Tibial nerve (tissue), 4 donors: ENCODE measurements at places on chromosomes 13 and 19.
A peak's percentile ranks its signal among the peaks of the same experiment; 100 is the strongest.

DNA sequence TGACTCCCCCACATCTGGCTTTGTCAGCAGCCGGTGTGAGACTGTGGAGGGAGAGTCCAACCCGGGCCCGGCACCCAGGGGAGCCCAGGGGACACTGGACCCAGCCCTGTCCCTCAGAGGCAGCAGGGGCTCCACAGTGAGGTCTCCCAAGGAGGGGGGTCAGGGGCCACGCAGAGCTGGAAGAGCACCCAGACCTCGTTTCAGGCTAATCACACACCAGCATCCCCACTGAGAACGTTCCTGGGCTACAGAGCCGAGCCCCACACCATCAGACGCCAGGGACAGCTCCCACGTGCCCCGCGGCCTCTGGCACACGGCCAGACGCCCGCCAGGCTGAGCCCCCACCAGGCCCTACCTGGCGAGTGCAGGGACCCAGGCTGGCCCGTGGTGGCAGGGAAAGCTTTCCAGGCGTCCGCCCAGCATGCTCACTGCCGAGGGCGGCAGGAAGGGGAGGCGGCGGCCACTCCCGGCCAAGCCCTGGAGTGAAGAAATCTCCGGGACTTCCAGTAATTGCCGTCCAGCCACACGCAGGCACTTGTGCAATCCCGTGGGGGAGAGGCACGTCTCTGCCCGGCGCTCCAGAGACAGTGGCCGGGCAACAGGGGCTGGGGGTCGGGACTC lies 19.2 kb downstream of the SBNO2 start:
- H3K27me3 ChIP-seq: no peaks in the 10 kb centered on the region
- peak overlapping the region; percentile 90 for H3K27ac ChIP-seq

DNA sequence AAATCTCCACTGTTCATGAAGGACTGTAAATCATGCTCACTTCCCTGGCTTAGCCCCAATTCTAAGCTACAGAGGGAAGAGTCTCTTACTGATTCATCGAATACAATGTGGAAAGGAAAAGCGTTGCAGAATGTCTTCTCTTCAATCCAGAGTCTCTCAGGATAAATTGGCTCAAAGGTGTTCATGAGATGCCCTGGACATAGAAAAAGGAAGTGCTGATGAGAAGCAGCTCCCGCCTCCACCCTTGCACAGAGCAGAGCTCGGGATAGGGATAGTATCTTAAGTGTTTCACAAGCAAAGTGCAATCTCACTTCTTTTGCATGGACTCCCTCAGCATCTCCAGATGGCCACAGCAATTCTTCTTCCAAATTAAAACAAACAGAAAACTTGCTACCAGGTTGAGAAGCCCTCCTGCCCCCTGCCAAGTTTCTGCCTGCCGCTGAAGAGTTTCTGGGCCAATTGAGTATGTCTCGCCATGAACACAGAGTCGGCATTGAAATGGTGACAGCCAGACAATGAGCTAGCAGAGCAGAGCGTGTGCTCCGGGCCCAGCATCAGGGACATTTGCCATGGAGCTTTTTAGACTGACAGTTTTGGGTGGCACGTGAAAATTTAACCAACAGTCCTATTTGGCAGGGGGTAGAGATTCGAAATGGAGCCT lies 85.7 kb downstream of the C13orf42 start:
- no peak overlapping the region for H3K4me3 ChIP-seq
- H3K4me1 ChIP-seq: no peaks in the 10 kb centered on the region
- DNase-seq: no peak
- H3K27ac ChIP-seq: no peak overlapping the region
- no peaks in the 10 kb centered on the region for H3K27me3 ChIP-seq

GRCh38 chr13:74136084-74136658 lies 2.0 kb upstream of the KLF12 start:
- no peaks in the 10 kb centered on the region for H3K27me3 ChIP-seq
- peak; percentile 27 for DNase-seq
- peaks cover 4% of the 10 kb centered on the region for H3K4me1 ChIP-seq
- H3K27ac ChIP-seq: peak overlapping the region; percentile 98
- H3K36me3 ChIP-seq: no peaks in the 10 kb centered on the region
- peak overlapping the region; percentile 62 for H3K4me3 ChIP-seq

GRCh38 chr13:109403012-109403421 lies 383.4 kb downstream of the IRS2 start:
- no peaks in the 10 kb centered on the region for H3K27me3 ChIP-seq
- H3K36me3 ChIP-seq: no peaks in the 10 kb centered on the region
- H3K4me1 ChIP-seq: no peaks in the 10 kb centered on the region

GRCh38 chr13:34733721-34734120 lies 208.3 kb upstream of the NBEA start:
- no peaks in the 10 kb centered on the region for H3K4me1 ChIP-seq
- H3K27ac ChIP-seq: no peak overlapping the region
- no peak overlapping the region for H3K4me3 ChIP-seq
- no peaks in the 10 kb centered on the region for H3K36me3 ChIP-seq
